ENCODE measurements at places on chromosomes 3 and 15.

DNA sequence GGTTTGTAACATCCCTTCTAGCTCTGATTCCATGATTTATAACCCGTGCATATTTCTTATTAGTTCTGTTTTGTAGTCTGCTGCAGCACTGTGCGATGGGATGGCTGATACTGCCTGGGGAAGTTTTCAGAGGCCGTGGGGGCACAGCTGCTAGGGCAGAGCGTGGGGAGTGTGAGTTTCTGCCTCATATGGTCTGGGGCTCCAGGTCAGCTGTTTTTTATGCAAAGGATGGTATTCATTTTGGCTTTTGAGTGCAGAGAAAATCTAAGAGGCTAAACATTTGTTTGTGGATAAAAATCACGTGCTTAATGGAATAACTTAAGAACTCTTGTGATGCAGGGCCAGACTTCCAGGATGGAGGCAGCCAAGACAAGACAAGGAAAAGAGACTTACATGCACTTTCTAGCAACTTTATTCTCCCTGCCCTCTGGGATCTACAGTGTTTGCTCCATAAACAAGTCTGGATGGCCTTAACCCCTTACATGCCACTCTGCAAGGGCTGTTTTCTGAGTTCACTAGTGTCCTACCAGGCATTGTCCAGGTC is 45.5 kb upstream of the CFAP161 start:
- DNase-seq: no peak

DNA sequence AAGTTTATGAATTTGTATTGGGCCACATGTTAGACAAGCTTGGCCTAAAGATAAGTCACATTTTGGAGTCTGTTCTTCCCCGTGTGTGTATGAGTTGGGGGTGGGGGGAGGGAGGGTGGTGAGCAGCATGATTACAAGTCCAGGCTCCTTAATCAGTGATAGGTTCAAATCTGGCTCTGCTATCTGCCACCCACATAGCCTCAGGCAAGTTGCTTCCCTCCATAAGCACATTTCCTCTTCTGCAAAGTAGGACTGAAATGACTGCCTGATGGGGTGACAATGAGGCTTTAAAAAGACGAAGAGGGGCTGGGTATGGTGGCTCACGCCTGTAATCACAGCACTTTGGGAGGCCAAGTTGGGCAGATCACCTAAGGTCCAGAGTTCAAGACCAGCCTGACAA is 1.1 kb upstream of the SPATA12 start:
- DNase-seq: no peak

DNA sequence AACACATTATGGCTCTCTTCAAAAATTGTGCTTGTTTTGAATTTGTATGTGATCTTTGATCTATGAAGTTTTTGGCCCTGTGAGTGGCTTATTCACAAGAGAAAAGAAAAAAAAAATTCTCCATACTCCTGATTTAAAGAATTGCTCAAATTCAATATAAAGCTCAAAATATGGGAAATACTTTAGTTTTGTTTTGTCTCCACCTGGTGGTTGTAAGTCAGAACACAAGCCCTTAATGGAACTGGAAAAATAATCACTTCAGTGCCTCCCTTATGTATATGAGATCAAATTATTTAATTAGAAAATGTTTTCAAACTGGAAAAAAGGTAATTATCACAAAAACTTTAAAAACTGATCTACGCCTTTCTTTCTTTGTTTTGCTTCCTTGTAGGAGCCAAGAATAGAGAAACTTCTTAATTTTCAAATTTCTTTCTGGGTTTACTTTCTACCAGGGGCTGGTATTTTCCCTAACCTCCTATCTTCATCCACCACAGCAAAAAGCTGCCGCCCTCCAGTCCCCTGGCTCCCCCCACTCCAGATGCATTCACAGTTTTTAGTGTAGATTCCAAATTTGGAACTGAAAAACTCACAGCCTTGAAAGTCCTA is 50.6 kb downstream of the SERP1 start:
- peak; percentile 36 for DNase-seq

DNA sequence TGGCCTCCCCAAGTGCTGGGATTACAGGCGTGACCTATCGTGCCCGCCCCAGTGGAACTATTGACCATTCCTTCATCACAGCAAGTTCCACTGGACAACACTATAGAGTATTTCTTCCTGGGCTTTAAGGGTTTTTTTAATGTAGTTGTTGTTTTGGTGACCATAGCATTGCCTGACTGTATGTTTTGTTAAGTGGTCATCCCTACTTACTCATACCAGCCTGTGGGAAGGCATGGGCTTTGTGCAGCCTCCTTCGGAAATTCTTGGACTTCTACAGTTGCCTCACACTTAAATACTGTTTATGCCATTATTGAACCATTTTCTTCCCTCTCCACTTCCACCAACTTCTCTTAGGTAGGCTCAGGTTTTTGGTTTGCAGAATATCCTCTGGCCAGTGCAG is 19.9 kb upstream of the ALPK3 start:
- no peak for DNase-seq

- DNase-seq: no peak
Measured at GRCh38 chr3:138443521-138444503, 9.4 kb downstream of the ESYT3 start.

DNA sequence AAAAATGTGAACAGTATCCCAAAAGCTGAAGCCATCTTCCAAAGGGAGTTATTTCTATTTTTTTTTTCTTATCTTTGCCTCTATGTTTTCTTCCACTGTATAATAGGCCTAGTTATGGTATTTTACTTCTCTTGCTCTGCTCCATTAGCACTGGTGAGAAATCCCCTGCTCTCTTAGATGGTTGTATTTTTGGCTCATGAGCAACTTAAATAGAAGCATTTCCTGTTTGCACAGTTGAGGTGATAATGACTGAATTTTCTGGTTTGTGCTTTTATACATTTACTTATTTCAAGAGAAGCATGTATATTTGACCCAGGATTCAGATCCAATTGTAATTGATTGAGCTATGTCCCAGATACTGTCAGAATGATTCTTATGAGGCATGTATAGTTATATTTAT is 61.6 kb upstream of the CD200R1L start:
- no peak for DNase-seq

GRCh38 chr3:119147494-119147893 is 1.5 kb downstream of the TEX55 start:
- no peak for DNase-seq

DNA sequence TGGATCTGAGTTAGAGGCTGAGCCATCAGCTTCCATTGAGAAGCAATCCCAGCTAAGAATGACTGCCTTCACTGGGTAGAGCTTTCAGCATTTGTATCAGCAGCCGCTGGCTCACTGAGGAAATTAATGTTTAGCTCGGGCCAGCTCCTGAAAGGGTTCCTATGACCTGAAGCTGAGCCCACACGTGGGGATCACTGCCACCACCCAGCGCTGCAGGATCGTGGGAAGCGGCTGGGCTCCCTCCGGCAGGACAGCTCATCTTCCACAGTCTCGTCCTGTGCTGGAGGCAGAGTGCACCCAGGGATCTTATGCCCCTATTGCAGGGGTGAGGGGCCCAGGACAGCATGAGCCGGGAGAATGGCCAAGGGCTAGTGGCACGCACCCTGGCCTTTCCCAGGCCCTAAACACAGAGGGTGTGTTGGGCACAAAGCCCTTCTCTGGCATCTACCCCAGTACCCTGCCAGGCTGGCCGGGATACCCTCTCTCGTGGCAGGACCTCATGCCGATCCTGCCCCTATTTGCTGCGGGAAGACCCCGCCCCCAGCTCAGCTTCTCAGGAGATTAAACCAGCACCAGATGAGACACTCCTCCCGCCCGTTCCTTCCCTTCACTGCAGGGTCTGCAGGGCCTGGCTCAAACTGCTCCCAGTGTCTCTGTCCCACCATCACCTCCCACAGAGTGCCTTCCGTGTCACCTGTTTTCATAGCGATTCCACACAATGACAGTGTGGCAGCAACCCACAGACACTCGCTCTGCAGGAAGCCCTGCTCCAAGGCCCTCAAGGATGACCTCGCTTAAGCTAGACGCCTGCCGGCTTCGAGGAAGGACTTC is 28.5 kb downstream of the KLHL25 start:
- no peak for DNase-seq

GRCh38 chr3:186901135-186901734 is 29.1 kb upstream of the ST6GAL1 start:
- DNase-seq: no peak

DNA sequence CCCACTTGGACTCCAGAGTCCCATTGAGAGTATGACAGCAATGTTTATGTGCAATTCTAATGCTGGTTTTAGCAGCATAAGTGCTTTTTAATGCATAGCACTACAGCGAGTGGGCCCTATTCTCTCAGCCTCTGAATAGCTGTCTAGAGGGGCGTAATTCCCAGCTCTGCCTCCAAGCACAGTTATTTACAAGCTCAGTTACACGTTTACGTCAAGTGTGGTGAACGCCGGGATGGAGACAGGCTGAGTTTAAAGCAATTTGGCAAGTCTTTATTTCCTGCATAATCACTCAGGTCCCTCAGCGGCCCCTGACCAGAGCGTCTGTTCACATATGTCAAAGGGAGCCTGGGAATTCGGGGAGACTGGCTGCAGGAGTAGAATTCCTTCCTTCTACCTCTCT is 43.9 kb downstream of the SOX14 start:
- DNase-seq: no peak

- DNase-seq: no peak
Measured at GRCh38 chr3:124582621-124583395, 147.4 kb upstream of the UMPS start.

DNA sequence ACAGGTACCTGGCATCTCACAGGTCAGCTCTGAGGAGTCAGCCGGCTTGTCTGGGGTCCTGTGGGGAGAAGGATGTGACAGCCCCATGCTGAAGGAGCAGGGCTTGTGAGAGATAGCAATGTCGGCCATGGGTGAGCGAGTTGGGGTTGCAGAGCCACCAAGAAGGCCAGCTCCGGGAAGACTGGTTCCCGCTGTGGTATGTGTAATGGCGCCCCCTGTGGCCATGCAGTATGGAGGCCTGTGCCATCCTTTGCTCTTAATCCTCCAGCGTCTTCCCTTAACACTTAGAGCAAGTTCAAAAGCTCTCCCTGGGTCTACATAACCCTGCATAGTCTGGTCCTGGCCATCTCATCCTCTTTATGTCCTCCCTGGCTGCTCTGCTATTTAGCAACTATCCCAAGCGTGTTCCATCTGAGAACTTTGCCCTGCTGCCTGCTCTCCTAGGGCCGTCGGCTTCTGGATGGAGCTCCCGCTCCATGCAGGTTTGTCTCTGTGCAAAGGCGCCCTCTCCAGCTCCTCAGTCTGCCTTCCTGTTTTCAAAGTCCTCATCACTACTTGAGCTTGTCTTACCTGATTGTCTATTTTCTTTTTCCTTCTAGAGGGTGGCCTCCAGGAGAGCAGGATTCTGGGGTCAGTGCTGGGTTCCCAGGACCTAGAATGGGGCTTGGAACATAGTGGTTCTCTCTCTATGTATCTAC is 40.8 kb upstream of the IQCF6 start:
- no peak for DNase-seq

- no peak for DNase-seq
Measured at GRCh38 chr15:77901251-77901881, 176.1 kb downstream of the TBC1D2B start.

- DNase-seq: no peak
Measured at GRCh38 chr3:39251576-39251975, 28.3 kb downstream of the CX3CR1 start.

- DNase-seq: no peak
Measured at GRCh38 chr3:27353221-27353620, 16.0 kb downstream of the NEK10 start.

DNA sequence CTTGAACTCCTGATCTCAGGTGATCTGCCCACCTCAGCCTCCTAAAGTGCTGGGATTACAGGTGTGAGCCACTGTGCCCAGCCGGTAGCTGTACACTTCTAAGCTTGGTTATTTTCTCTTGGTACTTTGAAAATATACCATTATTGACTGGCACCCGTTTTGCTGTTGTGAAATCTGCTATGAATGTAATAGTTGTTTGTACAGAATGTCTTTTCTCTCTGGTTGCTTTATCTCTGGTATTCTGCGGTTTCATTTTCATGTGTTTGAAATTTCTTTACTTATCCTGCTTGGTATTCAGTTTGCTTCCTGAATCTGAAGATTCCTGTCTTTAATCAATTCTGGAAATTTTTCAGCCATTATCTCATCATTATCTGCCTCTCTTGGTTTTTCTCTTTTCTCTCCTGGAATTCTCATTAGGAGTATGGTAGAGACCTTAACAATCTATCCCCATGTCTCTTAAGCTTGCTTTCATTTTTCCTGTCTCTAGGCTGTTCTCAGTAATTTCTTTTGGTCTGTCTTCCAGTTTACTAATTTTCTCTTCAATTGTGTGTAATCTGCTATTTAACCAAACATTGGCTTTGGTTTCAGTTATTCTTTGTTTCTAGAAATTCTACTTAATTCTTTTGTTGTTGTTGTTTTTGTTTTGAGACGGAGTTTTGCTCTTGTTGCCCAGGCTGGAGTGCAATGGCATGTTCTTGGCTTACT is 2.8 kb upstream of the PAK2 start:
- DNase-seq: no peak

- no peak for DNase-seq
Measured at GRCh38 chr15:31352339-31352751, 25.7 kb downstream of the KLF13 start.

- no peak for DNase-seq
Measured at GRCh38 chr3:45554006-45554666, 40.4 kb upstream of the LIMD1 start.

GRCh38 chr15:47717036-47717612 is at the start of gene SEMA6D:
TSS of gene SEMA6D (plus strand) at chr15:47717505. CDS start at chr15:47759799, 42,294 bp downstream.
- DNase-seq: peak; percentile 68

DNA sequence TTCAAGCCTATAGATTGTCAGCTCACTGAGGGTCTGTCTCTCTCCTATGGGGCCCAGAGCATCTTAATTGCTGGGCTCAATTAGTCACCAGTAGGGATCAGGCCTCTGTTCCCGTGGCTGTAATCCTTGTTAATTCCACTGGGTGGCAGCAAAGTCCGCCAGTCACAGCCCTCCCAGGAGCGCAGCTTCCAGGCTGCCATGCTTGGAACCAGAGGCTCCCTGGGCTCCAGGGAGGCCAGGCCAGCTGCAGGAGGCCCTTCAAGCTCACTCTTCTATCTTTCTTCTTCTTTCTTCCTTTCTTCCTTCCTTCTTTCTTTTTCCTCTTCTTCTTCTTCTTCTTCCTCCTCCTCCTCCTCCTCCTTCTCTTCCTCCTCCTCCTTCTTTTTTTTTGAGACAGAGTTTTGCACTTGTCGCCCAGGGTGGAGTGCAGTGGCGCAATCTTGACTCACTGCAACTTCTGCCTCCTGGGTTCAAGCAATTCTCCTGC is 14.4 kb downstream of the RNU5B-1 start:
- peak; percentile 76 for DNase-seq

- DNase-seq: no peak
Measured at GRCh38 chr3:162112719-162113118, 616.1 kb downstream of the OTOL1 start.

DNA sequence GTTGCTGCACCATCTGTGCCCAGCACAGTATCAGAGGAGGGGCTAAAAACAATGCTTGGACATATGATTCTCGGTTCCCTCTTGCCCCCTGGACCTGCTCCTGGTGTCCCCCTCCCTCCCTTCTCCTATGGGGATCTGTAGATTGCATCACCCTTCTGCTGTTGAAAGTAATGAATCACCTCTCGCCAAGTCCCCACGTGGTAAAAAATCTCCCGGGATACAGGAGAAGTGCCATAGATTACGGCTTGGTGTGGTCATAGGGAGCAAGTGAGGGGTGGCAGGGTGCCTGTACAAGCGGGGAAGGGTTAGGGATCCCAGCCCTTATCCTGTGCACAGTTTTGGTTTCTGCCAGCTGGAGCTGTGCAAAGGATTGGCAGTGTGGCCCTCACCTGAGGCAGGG is 37.7 kb downstream of the AMOTL2 start:
- no peak for DNase-seq

GRCh38 chr3:188255190-188255589 is 101.2 kb downstream of the LPP start:
- no peak for DNase-seq

GRCh38 chr3:172062761-172063160 is 23.4 kb downstream of the FNDC3B start:
- no peak for DNase-seq

- DNase-seq: no peak
Measured at GRCh38 chr3:178602856-178603255, 66.6 kb downstream of the KCNMB2 start.

Data from frontal cortex (tissue), 4 donors.